Common myeloid progenitor, CD34-positive (primary cell): ENCODE measurements at places on chromosomes 12 and 14.

GRCh38 chr12:43578782-43579181 lies 26.8 kb upstream of the ADAMTS20 start:
- DNase-seq = no peak

DNA sequence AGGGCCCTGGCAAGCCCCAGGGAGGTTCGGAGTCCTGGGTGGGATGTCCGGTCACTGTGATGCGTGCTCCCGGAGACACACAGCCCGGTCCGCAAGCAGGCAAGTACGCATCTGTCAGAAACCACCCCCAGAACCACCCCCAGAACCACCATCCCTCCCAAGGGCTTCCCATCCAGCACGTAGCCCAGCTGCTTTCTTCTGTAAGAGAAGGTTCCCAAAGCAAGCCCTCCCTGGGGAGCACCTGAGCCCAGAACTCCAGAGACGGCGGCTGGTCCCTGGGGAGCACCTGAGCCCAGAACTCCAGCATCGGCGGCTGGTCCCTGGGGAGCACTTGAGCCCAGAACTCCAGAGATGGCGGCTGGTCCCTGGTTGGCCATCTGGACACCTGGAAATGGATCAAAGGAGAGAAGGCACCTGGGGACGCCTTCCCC lies 2.6 kb upstream of the FBRSL1 start:
- DNase-seq = no peak

DNA sequence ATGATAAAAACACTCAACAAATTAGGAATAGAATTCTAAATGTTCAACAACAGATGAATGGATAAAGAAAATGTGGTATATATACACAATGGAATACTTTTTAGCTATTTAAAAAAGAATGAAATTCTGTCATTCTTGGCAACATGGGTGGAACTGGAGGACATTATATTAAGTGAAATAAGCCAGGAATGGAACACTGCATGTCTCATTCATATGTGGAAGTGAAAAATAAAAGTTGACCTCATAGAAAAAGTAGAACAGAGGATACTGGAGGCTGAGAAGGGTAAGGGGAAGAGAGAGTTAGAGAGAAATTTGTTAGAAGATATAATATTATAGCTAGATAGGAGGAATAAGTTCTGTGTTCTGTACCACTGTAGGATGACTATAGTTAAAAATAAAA lies 35.8 kb upstream of the ZFP36L1 start:
- DNase-seq = no peak

DNA sequence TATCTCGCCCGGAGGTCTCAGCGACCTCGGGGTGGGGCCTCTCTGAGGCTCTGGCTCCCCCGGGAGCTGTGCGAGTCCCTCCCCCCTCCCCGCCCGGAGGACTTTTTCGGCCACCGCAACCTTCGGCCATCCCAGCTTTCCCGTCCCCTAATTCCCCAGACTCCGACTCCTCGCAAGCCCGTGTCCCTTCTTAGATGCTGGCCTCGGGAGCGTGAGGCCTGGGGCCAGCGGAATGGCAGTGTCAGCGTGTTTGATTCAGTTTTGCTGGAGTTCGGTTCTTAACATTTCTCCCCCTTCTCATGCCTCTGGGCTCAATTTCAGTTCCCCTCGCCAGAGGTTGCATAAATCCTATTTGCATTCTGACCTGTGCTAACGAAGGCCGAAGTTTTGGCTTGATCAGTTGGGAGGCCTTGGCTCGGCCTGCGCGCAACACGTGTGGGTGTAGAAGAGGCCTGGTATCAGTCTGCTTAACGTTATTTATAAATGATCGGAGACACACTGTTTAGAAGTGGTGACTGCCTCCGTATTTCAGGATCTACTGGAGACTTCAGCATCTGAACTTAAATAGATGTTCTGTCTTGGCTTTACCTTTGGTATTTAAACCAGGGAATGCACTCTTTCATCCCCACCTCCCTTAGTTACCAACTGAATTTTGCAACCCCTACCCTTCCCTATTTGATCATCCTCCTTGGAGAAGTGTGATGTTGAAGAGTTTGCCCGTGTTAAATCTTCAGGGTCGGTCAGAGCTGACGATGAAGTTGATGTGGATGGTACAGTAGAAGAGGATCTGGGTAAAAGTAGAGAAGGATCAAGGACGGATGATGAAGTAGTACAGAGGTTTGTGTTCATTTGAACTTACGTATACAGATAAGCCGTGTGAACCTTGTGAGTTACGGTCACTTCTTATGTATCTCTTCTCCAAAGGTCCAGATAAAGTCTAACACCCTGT lies 851 bp downstream of the HSP90B1 start:
- no peak for DNase-seq

GRCh38 chr12:121202407-121203355 lies 7.2 kb upstream of the P2RX4 start:
- peak; percentile 60 for DNase-seq

GRCh38 chr14:104568620-104569019 lies 10.9 kb upstream of the C14orf180 start:
- no peak for DNase-seq

- DNase-seq = peak; percentile 44
Observed at GRCh38 chr14:23572836-23573235, 5.2 kb upstream of the AP1G2 start.

DNA sequence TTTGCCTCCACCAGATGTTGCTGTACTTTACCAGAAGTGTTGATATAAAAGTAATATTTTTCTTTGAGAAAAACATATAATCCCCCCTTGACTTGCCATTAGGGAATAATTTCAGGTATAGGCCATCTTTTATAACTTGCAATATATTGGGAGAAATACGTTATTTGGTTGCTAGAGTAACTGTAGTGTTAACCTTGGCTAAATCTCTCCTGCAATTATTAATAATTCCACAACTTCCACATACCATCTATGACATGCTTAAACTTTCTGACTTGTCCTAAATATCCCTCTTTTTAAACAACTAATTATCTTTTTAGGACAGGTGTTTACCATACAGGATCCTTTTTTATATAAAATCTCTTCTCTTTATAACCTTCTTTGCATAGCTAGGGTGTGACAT lies 1048.2 kb downstream of the SLC16A7 start:
- no peak for DNase-seq
